ENCODE measurements at places on chromosomes 4 and X.

DNA sequence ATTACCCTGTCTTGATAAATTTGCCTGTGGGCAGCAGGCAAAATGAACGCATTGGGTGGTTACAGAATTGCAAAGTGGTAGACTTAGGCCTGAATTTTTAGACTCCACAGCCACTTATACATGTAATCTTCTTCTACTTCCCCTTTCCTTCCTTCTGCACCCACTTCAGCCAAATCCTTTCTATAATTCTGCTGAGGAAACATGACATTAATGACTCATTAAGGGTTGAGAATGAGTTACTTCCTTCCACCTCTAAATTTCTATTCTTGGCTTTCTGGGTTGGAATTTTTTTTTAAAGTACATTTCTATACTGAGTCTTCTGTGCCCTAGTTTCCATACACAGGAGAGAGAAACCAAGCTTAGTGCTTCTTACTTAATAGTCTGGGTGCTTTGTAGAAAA, 10.1 kb downstream of the PAPSS1 start:
- H3K27ac ChIP-seq, result no peak overlapping the region
- no peaks in the 10 kb centered on the region for H3K36me3 ChIP-seq
- H3K4me3 ChIP-seq, result no peak overlapping the region
- no peaks in the 10 kb centered on the region for H3K27me3 ChIP-seq
- DNase-seq, result no peak

DNA sequence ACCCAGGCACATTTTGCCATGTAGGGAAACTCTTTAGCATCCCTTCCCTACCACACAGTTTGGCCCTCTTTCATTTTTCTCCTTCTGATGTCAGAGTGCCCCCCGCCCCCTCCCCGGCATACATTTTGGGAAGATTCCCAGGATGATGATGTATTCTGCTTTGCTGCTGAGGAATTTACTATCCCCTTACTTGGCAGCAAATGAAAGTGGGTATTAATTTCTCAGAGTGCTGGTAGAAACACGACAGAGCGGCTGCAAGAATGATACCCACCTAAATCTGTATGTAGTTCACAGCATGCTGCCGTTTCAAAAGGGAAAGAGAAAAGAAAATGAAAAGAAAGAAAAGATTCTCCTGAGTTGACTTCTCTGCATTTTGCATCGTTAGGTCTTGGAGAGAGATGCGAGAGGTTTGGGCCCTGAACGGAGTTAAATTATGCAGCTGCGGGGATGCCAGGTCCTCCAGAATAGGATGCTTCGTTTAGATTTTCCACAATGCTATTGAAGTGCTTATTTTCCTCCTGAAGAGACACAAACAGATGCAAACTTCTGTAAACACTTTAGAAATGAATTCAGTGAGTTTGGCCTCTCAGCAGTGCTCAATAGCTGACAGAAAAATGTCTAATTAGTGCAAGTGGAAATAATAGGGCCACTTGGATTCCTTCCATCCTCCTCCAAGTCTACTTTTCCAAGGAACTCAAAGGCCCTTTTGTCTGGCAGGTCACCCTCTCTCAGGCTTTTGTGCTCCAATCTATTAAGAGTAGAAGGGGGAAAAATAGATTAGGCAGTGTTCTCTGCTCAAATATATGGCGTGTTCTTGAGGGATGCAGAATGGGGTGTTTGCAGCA, 106.2 kb downstream of the ALPK1 start:
- H3K4me3 ChIP-seq, result no peak overlapping the region
- no peak for DNase-seq
- no peak overlapping the region for H3K27ac ChIP-seq
- no peaks in the 10 kb centered on the region for H3K27me3 ChIP-seq
- no peaks in the 10 kb centered on the region for H3K36me3 ChIP-seq
- no peaks in the 10 kb centered on the region for H3K4me1 ChIP-seq

DNA sequence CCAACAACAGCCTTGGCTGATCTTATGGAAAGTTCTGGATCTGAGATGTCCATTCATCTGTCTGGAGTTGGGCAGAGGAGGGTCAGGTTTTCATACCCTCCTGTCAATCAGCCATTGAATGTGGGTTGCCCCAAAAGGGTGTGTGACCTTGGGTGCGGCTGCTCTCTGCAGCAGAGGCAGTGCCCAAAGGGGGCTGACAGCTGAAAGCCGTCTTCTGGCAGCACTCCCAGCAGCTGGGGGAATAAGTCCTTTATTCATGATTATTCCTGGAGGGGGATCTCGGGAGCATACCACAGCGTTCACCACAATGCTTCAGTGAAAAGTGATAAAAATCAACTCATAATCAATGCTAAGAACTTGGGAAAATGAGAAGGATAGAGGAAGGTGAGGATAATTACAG, 54.7 kb downstream of the OTC start:
- DNase-seq, result no peak
- no peak overlapping the region for H3K27ac ChIP-seq
- no peak overlapping the region for H3K4me3 ChIP-seq
- no peaks in the 10 kb centered on the region for H3K4me1 ChIP-seq

DNA sequence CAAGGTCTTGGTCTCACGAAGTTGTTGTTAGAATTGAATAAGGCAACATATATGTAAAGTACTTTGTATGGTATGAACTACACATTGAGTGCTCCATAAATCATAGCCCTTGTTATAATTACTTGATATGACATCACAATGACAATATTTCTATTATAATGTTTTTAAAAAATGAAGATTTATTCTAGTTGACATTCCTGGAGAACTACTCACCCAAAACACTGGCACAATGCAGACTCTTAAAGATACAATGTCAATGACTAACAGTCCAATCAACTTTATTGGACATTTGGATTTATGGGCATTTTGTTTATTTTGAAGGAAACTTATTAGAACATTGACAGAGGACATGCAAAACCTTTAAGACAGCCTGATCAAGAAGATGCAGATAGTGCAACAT, 55.3 kb downstream of the ASB9 start:
- no peaks in the 10 kb centered on the region for H3K36me3 ChIP-seq
- no peak overlapping the region for H3K4me3 ChIP-seq
- no peak for DNase-seq
- H3K27me3 ChIP-seq, result peaks cover 3% of the 10 kb centered on the region
- no peaks in the 10 kb centered on the region for H3K4me1 ChIP-seq

DNA sequence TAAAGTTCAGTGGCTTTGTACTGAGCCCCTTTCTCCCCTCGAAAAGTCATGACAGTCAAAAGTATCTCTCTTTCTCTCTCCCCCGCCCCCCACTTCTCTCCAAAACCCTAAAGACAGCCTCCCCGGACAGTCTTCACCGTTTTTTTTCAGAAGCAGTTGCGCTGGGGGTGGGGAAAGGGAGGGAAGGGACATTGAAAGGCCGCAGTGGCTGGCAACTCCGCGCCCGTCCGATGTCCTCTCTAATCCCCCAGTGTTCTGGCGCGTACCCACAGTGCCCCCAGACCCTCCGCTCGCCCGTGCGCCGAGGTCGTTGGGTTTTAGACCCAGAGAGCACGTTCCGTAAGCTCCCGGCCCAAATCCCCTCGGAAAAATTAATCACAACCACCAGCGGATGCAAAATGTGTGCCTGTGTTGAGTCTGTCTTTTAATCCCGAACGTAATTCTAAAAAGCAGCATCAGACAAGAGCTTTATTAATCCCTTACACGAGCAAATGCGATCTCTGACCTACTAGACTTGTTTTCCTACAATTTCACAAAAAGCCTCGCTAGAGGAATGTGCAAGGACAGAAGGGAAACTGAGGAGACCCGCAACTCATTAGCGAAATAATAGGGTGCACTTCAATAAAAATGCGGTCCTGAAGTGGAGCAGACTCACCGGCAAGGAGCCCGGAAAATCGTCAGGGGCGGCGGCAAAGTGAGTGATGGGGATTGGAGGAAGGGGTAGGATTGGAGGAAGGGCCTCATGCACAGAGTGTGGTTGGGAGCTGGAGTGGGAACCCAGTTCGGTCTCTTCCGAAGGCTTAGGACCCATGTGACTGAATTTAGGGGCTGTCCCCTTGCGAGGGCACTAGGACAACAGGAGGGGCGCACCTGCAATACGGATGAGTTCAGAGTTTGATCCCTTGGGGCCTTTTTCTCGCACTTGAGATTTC, 12.2 kb upstream of the PRDM8 start:
- H3K27me3 ChIP-seq, result no peaks in the 10 kb centered on the region
- peak overlapping the region; percentile 87 for H3K27ac ChIP-seq
- DNase-seq, result no peak

GRCh38 chrX:81304563-81304962, 102.7 kb downstream of the SH3BGRL start:
- no peak overlapping the region for H3K4me3 ChIP-seq
- no peaks in the 10 kb centered on the region for H3K27me3 ChIP-seq
- no peaks in the 10 kb centered on the region for H3K36me3 ChIP-seq

DNA sequence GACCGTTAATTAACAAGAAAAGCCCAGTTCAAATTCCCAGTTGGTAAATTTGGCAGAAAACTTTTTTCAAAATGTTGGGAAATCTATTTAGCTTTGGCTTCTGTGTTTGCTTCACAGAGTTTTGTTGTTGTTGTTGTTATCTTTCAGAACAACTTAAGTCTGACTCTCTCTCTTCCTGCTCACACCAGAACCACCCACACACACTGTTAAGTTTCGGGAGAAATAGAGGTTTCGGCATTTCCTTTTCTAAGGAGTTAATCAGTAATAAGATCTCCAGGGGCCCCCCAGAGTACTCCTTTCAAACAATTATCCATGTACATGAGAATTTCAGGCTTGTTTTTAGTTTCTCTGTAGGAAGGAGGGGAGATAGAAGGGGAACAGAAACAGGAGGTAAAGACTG, 106.2 kb upstream of the PTCHD1 start:
- no peak overlapping the region for H3K27ac ChIP-seq
- no peaks in the 10 kb centered on the region for H3K4me1 ChIP-seq
- DNase-seq, result no peak
- no peaks in the 10 kb centered on the region for H3K36me3 ChIP-seq
- no peaks in the 10 kb centered on the region for H3K27me3 ChIP-seq

GRCh38 chr4:2637956-2638552, 101.6 kb downstream of the FAM193A start:
- H3K27me3 ChIP-seq, result no peaks in the 10 kb centered on the region
- H3K4me1 ChIP-seq, result no peaks in the 10 kb centered on the region
- H3K27ac ChIP-seq, result no peak overlapping the region
- H3K36me3 ChIP-seq, result peaks cover 6% of the 10 kb centered on the region
- DNase-seq, result no peak
- no peak overlapping the region for H3K4me3 ChIP-seq

- no peaks in the 10 kb centered on the region for H3K4me1 ChIP-seq
- no peaks in the 10 kb centered on the region for H3K36me3 ChIP-seq
- H3K27me3 ChIP-seq, result no peaks in the 10 kb centered on the region
- H3K4me3 ChIP-seq, result no peak overlapping the region
These were observed 23.9 kb downstream of the C4orf54 start for GRCh38 chr4:99633772-99634171.

- no peaks in the 10 kb centered on the region for H3K4me1 ChIP-seq
- H3K4me3 ChIP-seq, result no peak overlapping the region
- no peak overlapping the region for H3K27ac ChIP-seq
- no peaks in the 10 kb centered on the region for H3K36me3 ChIP-seq
- H3K27me3 ChIP-seq, result no peaks in the 10 kb centered on the region
These were observed 11.8 kb downstream of the RBM10 start for GRCh38 chrX:47156611-47157520.

DNA sequence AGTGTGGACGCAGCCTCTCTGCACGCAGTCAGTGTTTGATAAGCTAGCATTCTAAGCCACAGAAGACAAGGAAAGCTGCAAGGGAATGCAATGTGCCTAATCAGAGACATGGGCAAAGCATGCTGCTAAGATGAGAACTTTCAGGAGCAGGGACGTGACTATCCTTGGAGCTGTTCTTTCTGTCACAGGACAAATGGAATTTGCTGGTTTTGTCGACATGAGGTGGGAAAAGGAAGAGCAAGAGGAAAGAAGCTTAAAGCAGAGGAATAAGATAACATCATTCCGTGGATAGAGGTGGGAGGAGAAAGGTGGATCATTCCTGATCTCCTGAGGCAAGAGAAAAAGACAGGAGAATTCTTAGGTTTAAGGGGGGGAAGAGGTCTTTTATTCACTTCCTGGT, 33.7 kb downstream of the RBM47 start:
- no peak overlapping the region for H3K27ac ChIP-seq
- no peaks in the 10 kb centered on the region for H3K36me3 ChIP-seq
- no peaks in the 10 kb centered on the region for H3K27me3 ChIP-seq

GRCh38 chr4:105707782-105708180, 708 bp downstream of the INTS12 start:
- H3K36me3 ChIP-seq, result no peaks in the 10 kb centered on the region
- peak overlapping the region; percentile 88 for H3K4me3 ChIP-seq
- no peak for DNase-seq

DNA sequence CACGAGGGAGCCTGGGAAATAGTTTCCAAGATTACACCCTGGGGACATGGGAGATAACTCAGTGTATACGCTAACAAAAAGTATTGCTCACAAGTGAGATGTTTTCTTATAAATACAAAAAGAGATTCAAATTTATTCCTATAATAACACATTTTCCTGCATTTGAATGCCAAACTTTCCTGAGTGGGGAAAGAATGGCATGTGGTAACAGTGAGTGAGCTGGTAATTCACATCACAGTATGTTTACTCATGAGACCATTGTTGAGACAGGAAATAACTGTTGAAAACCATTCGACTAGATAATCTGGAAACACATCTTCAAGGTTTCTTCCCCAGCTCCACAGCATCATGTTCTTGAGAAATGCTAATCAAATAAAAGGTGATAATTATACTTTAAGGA, 109.1 kb downstream of the TASL start:
- no peaks in the 10 kb centered on the region for H3K27me3 ChIP-seq
- H3K4me3 ChIP-seq, result no peak overlapping the region
- DNase-seq, result no peak
- no peaks in the 10 kb centered on the region for H3K4me1 ChIP-seq
- no peak overlapping the region for H3K27ac ChIP-seq

Data from tibial nerve (tissue), 4 donors.